ENCODE measurements at places on chromosomes 2 and 18. TPM values are rescaled to one million over a fixed set of nuclear protein-coding genes. Genes with fewer than 3 reads are reported as not detected.

The COL3A1 gene
- total RNA-seq, result not detected

GRCh38 chr2:157672129-157672528 lies 43.5 kb upstream of the ACVR1C start:
- no peak for DNase-seq

DNA sequence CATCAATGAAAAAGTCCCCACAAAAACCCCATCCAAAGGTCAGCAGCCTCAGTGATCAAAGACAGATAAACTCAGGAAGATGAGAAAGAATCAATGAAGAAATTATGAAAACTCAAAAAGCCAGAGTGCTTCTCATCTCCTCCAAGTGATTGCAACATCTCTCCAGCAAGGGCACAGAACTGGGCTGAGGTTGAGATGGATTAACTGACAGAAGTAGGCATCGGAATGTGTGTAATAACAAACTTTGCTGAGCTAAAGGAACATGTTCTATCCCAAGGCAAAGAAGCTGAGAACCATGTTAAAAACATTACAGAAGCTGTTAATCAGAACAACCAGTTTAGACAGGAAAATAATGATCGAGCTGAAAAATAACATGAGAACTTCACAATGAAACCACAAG lies 442.8 kb upstream of the SYT4 start:
- DNase-seq, result no peak

DNA sequence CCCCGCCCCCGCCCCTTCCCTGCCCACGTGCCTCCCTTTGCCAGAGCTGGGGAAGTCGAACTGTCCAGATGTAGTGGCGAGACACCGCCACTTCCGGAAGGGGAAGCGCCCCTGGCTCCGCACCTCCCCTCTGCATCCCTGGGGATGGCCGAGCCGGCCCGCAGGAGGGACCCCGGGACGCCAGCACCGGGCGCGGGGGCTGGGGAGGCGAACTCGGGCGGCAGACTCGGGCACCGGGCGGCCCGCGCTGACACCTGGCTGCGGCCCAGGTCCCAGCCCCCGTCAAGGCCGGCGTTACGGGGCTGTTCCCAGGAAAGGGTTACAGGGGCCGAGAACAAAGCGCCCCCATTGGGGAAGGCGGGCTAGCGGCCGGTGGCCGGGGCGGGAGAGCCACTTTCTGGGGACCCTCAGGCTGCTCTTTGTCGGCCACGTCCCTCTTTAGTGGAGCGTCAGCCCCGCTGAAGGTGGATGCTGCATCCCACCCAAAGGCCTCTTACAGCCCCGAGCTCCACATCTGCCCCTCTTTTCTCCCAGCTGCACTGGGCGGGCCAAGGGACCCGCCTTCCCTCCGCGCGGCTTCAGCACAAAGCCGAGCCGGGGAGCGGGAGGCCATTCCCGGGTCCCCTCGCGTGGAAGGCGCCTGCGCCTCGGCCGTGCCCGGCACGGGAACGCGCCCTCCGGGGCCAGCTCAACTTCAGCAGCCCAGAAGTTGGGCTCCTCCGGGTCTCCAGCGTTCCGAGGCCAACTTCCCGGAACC lies 1.3 kb downstream of the SDC1 start:
- no peak for DNase-seq

GRCh38 chr2:29164091-29164846 lies 49.1 kb downstream of the CLIP4 start:
- no peak for DNase-seq
